ENCODE measurements at places on chromosomes 4 and X.

- DNase-seq: peak; percentile 57
Measured at GRCh38 chrX:107826238-107827029, 768 bp downstream of the MID2 start.

GRCh38 chr4:8690216-8691150 lies 97.9 kb downstream of the CPZ start:
- DNase-seq: no peak

- peak; percentile 47 for DNase-seq
Measured at GRCh38 chr4:121307445-121308327, 73.1 kb downstream of the QRFPR start.

DNA sequence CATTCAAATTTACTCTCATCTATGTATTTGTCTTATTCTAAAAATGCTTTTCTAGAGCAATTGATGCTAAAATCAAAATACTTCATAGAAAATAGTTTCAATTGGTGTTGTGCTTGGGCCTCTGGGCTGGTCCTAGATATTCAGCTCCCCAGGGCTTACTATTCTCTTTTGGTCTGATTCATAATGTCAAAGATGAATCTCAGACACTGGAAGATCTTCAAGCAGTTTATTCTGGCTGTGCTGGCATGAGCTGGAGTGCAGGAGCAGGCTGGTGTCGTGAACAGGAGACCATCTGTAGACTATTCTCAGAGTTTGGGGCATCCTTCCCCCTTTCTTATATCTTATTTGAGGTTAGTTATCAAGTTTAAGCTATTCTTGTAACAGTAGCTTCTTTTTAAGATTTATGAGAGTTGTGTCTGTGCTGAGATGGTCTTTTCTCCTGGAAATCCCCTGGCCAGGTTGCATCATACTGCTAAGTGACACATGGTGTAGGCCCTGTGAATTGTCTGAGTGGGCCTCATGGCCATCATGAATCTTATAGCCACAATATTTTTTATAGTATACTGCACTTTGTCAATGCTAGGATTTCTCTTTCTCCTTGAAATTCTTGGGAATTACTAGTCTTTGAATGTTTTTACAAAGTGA lies 1624.0 kb upstream of the IGFBP7 start:
- peak; percentile 15 for DNase-seq

- no peak for DNase-seq
Measured at GRCh38 chrX:13607996-13608365, 38.6 kb downstream of the EGFL6 start.

GRCh38 chrX:48357681-48358080 lies 1.2 kb upstream of the SSX3 start:
- DNase-seq: no peak

GRCh38 chr4:7630568-7631287 lies 196.0 kb upstream of the PSAPL1 start:
- peak; percentile 91 for DNase-seq

DNA sequence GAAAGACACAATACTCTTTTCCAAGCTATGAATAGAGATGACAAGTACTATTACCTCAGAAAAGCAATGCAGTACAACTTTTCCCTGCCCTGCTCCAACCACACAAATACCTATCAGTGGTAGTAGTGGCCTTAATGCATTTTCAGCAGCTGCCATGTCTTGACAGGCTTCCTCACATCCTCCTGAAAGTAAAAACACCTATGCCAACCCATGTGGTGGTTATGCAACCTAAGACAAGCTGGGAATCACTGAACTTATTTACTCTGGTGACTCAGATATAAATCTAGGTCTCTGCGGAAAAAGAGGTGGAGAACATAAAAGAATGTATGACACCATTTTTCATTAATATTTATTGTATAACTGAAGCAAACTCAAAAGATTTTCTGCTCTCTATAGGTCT lies 14.5 kb downstream of the WDFY3 start:
- DNase-seq: peak; percentile 67

GRCh38 chr4:83207497-83208101 lies 77.0 kb downstream of the COQ2 start:
- peak; percentile 86 for DNase-seq

GRCh38 chr4:101279377-101279871 lies 67.9 kb downstream of the PPP3CA start:
- peak; percentile 99 for DNase-seq

- peak; percentile 43 for DNase-seq
Measured at GRCh38 chr4:67565284-67565683, 6.8 kb downstream of the STAP1 start.

DNA sequence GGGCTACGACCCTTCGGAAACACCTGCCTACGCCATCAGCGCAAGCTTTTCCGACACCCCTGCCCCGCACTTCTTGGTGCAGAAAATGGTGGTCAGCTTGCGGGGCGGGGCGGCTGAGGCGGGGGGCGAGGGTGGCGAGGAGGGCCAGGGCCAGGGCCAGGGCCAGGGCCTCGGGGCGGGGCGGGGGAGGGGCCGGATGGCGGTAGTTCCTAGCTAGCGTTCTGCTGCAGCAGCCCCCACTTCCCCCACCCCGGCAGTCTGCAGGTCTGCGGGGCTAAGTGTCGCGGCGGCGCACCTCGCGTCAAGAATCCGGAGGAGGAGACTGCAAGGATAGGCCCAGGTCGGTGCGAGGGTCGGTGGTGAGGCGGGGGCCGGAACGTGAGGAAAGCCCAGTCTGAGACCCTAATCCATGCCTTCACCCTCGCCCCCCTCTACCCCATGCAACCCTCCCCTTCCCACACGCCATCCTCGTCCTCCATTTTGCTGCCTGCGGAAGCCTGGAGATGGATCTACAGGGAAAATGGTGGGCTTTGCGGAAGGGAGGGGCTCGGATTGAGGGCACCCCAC lies 600 bp downstream of the BEX4 start:
- DNase-seq: peak; percentile 21

GRCh38 chr4:20318909-20319277 lies 67.2 kb downstream of the SLIT2 start:
- DNase-seq: no peak

GRCh38 chr4:142405695-142406498 lies 440.2 kb downstream of the INPP4B start:
- peak; percentile 64 for DNase-seq

DNA sequence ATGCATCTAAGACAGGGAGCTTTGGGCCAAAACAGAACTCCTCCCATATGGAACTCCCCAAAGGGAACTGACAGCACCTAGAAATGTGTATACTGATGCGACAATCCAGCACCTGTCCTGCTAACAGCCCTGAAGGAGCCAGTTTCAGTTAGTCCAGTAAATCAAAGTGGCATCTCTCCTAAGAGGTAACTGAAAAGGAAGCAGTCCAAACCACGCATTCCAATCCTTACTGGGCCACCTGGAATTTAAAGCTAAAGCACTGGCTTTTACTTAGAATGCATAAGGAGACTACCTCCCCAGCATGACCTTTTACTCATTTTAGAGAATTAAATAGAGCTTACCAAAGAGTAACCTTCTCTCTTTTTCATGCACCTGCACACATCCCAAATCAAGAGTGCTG lies 586.8 kb upstream of the PITX2 start:
- DNase-seq: no peak

DNA sequence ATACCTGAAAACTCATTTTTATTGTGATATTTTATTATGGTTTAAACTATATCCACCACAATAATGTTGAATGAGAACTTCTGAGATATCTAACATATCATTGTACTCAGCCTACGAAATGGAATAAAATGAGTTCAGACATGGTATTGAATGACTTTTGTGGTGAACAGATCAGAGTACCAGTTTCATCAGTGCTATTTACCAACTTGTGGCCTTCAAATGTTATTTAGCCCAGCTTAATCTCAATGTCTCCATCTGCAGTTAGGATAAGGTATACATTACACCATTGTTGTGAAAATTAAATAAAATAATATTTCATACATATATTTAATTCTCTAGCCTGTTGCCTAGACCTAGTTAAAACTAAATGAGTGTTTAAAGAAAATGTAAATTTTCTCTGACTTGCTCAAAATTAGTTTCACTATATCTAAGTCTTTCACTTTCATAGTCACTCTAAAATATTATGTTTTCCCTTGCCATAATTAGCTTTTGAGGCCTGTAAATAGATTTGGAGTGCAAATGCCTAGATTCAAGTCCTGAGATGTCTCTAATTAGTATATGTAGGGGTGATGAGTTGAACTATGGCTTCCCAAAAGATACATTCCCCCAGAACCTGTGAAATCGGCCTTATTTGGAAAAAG lies 594.2 kb downstream of the STPG2 start:
- no peak for DNase-seq

DNA sequence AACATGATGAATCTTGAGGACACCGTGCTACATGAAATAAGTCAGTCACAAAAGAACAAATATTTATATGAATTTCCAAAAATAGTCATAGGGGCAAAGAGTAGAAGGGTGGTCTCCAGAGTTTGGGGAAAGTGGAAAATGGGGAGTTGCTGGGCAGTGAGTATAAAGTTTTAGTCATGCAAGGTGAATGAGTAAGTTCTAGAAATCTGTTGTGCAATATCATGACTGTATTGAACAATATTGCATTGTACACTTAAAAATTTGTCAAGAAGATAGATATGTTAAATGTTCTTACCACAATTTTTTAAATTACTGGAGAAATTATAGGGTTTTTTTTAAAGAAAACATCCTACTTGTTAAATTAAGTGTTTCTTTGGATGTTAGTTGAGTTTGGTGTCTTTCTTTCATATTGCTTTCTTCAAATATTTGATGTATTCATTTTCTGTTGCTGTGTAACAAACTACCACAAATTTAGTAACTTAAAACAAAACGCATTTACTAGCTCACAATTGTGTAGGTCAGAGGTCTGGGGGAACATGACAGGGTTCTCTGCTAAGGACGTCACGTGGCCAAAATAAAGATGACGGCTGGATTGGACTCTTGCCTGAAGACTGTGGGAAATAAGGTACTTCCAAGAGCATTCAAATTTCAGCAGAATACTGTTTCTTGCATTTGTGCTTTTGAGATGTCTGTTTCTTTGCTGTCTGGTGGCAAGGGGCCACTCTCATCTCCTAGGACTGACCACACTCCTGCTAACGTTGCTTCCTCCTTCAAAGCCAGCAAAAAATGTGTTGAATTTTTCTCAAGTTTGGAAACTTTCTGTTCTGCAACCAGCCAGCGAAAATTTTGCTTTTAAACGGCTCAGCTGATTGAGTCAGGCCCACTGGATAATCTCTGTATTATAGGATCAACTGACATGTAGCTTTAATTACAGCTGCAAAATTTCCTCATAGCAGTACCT lies 76.7 kb downstream of the CPEB2 start:
- peak; percentile 20 for DNase-seq

GRCh38 chr4:26993539-26993938 lies 132.9 kb downstream of the STIM2 start:
- no peak for DNase-seq

DNA sequence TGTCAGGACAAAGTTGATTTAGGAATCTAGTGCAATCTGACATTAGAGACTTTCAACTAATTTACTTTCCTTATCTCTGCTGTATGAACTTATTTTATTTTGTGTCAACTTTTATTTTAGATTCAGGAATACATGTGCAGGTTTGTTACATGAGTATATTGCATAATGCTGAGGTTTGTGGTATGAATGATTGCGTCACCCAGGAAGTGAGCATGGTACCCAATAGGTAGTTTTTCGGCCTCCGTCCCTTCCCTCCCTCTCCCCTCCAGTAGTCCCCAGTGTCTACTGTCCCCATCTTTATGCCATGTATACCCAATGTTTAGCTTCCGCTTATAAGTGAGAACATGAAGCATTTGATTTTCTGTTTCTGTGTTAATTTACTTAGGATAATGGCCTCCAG lies 68.7 kb upstream of the TEX13D start:
- no peak for DNase-seq

Data from fibroblast of skin of right biceps (primary cell).